ENCODE measurements at places on chromosomes 11 and 22.
A peak's percentile ranks its signal among the peaks of the same experiment; 100 is the strongest.

DNA sequence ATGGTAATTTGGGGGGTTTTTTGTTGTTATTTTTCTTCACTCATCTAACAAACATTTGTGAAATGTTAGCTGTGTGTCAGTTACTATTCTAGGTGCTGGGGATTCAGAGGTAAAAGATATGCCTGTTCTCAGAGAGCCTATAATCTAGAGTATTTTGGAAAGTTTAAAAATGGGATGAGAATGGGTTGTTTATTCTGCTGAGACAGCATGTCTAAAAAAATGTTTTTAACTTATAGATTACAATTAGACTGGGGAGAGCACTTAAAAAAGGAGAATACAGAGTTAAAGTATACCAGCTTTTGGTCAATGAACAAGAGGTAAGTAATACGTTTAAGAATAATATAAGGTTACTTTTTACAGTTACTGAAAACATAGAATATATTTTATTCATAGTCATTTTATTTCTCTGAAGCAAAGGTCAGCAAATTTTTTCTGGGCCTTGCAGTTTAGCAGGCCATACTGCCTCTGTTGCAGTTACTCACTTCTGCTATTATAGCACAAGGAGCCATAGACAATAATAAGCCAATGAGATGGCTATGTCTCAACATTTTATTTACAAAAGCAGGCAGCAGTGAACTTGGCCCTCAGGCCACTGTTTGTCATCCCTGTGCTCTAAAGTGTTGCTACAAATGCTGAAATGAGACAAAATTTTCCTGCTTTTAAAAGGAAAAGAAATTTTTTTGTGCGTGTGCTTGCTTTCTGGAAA lies 60.0 kb downstream of the DKK3 start:
- no peak for DNase-seq

DNA sequence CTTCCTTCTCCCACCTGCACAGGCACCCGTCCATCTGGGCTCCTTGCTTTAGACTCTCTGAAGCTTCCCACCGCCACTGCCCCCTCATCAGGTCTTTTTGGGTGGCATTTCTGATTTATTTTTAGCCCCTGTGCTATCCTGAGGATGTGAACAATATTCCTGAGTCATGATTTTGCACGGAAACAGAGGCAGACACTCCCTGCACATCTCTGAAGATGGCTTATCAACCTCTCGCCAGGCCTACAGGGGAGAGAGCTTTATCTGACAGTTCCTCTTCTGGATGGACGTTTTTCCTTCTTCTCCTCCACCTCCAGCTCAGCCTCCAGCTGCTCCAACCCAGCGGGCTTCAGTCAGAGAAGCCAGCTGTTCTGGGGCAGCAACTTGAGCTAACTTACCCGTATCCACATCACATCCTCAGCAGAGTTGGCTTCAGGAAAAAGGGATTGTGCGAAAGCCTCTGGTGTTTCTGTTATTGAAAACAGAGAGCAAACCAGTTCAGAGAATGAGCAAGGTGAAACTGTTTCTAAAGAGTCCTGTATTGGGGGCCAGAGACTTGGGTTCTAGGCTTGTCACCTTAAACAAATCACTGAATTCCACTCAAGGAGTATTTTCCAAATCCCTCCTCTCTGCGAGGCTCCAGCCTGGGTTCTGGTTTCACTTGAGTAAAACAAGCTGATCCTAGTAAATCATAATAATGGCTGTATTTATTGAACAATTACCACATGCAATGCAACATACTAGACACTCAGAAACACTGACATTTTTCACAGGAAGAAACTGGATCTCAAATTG lies 33.1 kb upstream of the ETS1 start:
- DNase-seq = no peak

DNA sequence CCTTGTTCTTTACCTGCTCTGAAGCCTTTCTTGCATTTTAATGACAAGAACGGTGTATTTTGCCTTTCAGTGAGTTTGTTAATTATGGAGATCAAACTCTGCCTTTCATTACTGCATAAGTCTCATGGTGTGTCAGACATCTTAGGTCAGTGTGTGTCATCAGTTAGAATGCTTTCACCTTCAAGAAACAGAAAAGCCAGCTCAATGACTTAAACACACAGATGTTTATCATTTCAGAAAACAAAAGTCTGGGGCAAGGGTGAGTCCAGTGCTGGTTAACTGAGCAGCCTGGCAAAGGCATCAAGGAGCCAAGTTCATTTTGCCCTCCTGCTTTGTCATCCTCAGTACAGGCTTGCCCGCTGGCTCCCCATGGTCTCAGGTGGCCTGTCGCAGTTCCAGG lies 54.5 kb downstream of the PACS1 start:
- no peak for DNase-seq

GRCh38 chr22:50274771-50275170 lies 4.6 kb upstream of the MAPK11 start:
- no peak for DNase-seq

DNA sequence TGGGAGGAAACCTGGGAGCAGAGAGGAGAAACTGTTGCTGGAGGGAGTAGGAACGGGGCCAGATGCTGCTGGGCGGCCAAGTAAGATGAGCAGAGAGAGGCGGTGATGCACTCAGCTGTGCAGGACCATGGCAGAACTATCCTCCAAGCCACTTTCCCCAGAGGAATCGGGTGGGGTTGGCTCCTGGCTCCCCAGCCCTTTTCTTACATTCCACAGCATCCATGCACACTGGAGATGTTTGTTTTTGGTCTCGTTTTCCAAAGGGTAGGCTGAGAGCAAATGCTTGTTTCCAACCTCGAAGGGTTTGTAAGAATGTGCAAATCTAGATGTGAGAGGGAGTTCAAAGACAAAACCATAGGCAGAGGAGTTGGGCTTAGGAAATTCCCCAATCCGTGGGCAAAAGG lies 73.2 kb downstream of the DBX1 start:
- no peak for DNase-seq

DNA sequence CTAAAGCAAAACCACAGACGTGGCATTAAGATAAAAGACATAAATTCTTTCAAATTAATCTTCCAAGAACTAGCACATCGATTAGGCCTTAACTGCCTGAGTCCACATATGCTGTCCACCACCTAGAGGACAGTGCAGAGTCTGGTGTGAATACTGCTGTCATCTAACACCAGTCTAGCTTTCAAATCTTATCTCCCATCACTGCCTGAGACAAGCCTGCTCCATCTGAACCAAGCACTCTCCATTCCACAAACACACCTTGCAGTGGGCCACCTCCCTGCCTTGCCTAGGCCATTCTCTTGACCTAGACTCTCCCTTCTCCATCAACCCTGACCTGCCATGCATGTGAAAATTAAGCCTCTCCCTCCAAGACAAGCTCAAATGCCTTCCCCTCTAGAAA lies 129.5 kb upstream of the PITPNB start:
- DNase-seq = no peak

DNA sequence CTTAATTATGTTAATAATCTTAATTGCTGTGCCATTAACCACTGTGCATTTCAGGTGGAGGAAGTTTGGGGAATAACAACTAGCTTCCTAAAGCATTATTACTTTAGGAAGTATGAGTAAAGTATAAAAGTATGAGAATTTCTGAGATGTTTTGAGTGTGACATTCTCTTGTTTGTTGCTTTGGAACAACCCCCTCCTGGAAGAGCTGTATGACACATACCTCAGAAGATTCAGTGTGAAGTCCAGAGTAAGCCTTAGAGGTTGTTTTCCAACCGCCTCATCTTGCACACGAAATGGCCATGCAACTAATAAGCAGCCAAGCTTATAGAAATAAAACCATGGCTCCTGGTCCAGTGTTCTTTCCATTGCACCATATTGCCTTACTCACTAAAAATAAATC lies 21.7 kb downstream of the CCDC81 start:
- DNase-seq = no peak

DNA sequence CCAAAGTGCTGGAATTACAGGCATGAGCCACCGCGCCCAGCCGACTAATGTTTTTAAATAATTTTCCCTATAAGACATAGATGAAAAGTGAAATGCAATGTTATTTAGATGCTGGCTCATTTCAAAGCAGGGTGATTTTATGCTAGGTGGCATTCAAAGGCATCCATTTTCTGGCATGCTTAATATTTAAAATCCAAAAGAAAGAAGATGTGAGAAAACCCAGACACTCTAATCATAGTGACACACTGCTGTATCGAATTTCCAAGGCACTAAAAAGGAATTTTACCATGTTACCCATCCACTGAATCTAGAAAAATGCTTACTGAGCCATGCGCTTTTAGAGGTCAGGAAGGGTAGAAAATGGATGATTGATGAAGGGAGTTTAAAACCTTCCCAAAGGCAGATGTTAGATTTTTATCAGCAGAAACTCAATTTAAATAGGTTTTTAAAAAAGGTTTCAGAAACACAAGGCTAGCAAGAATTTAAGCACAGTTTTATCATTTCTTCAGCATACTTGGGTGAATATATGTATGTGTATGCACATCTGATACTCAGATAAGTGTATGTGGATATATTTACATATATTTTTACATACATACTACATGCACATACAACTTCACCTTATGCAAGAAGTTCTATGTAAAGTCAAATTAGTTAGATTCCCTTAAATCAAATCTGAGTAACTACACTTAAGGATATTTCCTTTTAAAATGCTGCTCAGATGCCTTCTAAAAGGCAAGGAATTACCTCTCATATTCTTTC lies 24.1 kb upstream of the CCDC89 start:
- no peak for DNase-seq

DNA sequence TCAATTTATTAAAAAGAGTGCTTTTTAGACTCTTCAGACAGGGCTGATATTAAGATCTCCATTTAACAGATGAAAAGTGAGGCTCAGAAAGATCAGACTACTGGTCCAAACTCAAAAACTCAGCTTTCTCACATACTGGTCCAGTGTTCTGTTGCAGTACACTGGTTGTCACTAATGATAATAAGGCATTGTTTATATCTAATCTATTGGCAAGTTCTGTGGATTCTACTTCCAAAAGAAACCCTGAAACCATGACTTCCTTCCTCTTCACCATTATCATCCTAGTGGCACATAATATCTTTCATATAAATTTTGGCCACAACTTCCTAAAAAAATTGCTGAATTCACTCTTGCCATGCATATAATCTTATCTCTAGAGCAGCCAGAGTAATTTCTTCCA lies 36.9 kb downstream of the F2 start:
- DNase-seq = no peak

DNA sequence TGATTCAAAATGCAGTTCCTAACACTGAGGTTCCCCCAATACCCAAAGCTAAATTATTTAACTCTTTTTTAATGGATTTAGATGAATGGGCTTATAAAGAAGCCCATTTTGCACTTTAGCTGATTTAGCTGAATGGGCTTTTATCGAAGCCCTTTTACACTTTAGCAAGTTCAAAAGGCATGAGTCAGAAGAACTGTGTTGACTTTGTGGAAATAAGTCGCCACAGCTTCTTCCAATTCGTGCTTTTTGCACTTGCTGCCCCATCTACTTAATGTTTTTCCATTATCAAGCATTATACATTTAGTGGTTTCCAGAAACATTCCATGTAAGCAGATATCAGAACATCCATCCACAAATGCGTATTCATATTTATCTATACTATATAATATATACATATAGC lies 20.5 kb upstream of the GRIA4 start:
- DNase-seq = no peak

GRCh38 chr11:83070731-83071566 lies 748 bp downstream of the RAB30 start:
- peak; percentile 35 for DNase-seq

DNA sequence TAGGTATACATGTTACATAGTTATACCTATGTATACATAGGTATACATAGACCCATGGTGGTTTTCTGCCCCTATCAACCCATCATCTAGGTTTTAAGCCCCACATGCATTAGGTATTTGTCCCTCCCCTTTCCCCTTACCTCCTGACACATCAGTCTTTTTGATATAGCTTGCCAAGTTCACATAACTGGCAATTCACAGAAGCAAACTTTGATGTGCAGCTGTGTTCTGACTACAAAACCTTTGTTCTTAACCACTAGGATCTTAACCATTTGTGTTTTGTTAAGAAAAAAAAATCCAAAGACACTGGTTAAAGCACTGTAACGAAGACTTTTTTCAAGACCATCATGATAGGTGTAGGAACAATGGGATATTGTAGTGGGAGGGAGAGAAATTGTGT lies 42.9 kb upstream of the SLC5A1 start:
- no peak for DNase-seq

- DNase-seq = no peak
Measured at GRCh38 chr11:58922479-58922878, 16.8 kb upstream of the GLYATL1 start.

DNA sequence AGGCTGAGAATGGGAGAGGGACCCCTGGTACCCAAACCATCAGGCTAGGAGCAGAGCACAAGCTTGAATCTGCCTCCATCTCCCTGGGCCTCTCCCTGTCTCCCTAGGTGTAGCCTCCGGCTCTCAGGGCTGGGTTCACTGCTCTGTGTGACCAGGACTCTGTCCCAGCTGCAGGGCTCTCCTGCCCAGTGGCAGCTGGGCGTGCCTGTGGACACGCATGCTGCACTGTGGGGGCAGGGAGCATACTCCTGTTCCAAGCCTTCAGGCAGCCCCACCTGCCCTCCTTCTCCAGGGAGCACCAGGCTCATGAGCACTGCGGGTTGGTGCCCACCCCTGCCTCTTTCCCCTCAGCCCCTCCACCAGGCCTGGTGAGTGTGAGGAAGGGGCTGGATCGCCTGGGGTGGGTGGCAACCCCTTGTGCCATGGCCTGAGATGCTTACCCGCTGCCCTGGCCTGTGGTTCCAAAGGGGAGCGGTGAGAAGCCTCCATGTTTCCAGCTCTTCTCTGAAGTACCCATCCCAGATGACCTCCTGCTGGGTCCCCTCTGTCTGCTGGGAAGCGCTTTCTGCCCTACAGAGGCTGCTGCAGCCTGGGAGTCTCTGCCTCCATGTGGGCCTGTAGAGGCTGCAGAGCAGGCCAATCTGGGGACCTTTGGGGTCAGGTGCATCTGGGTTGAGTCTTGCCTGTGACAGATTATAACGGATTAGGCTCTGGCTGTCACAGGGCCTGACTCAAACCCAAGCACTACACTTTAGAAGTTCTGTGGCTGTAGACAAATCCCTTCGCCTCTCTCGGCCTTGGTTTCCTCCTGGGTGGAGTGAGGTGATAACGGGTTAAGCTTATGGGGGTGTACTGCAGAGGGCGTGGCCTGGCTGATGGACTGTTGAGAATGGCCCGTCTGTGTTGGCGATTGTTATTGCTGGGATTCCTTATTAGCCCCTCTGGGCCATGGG lies 43.7 kb downstream of the WNT11 start:
- DNase-seq = no peak

- no peak for DNase-seq
Measured at GRCh38 chr11:81207421-81208054, 1526.1 kb downstream of the FAM181B start.

DNA sequence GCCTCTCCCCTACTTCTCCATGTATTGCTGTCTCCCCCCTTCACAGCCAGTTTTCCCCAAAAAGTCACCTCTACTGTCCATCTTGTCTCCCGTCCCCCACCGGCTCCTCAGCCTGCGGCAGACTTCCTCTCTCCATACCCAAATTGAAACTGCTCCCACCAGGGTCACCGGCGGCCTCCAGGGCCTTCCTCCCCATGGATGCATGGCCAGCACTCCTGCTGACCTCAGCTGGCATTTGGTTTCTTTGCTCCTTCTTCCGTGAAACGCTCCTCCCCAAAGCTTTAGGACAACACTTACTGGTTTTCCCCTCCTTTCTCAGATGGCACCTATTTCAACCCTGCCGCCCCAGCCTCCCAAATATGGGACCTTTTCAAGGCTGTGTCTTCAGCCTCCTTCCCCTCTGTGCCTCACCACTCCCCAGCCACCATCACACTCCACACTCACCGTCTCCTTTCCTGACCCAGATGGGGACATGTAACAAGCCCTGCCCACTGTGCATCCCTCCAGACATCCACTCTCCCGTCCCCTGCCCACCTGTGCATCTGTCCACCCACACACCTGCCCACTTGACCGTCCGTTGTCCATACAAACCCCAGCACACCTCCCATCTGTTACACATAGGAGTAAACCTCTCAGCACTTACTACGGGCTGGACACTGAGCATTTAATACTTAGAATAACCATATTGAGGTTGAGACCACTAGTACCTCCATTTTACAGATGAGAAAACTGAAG lies 21.5 kb upstream of the ACR start:
- no peak for DNase-seq

All from stimulated activated CD4-positive, alpha-beta T cell treated with anti-CD3 and anti-CD28 coated beads, Interleukin-2, amount 100 ng/mL, for 24 hours (primary cell).